Activated T-cell treated with anti-CD3 and anti-CD28 coated beads, Interleukin-2, amount 50 U/mL, for 1 hour (primary cell): ENCODE measurements at places on chromosomes 11 and 22.

DNA sequence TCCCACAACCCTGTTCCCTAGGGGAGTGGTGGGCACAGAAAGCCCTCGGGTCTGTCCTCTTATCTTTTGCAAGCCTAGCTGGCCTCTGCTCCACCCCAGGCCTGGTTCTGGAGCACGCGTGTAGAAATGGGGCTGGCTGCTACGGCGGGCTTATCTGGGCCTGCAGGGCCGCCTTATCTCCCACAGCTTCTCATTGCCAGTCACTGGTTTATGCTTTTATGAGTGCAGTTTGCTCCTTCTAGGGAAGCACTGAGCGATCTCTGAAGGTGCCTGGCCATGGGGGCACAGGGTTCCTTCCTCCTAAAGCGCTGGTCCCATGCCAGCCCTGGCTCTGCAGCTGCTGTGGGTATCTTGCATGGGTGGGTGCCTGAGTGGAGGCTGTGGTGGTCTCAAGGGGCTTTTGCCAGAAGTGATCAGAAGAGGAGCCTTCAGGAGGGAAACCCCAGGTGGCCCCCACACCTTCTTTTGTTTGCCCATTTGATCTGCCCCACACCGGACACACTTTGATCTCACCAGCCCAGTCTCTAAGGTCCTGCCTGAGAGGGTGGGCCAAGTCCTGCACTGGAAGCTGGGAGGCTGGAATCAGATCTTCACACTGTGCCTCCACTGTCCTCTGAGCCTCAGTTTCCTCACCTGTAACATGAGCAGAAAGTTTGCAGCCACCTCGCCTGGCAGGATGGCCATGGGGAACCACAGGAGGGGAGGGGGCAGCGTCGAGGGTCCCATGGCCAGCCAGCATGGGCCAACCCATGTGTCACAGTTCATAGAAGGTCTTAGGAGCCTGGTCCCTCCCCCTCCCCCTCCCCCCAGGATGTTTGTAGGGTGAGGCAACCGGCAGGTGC, 86.6 kb upstream of the FGF3 start:
- DNase-seq, result no peak

- DNase-seq, result no peak
These were observed 30.6 kb downstream of the MMP13 start for GRCh38 chr11:102924851-102925380.

GRCh38 chr11:68345776-68346461, 33.5 kb downstream of the LRP5 start:
- DNase-seq, result no peak

GRCh38 chr11:107301878-107302277, 155.7 kb downstream of the CWF19L2 start:
- DNase-seq, result no peak

- DNase-seq, result no peak
These were observed 27.1 kb downstream of the CWF19L2 start for GRCh38 chr11:107430525-107430924.

GRCh38 chr11:33879375-33879774, 12.5 kb downstream of the LMO2 start:
- no peak for DNase-seq

- DNase-seq, result no peak
These were observed 54.5 kb upstream of the RASD2 start for GRCh38 chr22:35486116-35486631.

GRCh38 chr11:63489879-63490278, 1.1 kb downstream of the PLAAT5 start:
- DNase-seq, result no peak

GRCh38 chr11:94139416-94139815, 10.8 kb downstream of the PANX1 start:
- DNase-seq, result no peak

DNA sequence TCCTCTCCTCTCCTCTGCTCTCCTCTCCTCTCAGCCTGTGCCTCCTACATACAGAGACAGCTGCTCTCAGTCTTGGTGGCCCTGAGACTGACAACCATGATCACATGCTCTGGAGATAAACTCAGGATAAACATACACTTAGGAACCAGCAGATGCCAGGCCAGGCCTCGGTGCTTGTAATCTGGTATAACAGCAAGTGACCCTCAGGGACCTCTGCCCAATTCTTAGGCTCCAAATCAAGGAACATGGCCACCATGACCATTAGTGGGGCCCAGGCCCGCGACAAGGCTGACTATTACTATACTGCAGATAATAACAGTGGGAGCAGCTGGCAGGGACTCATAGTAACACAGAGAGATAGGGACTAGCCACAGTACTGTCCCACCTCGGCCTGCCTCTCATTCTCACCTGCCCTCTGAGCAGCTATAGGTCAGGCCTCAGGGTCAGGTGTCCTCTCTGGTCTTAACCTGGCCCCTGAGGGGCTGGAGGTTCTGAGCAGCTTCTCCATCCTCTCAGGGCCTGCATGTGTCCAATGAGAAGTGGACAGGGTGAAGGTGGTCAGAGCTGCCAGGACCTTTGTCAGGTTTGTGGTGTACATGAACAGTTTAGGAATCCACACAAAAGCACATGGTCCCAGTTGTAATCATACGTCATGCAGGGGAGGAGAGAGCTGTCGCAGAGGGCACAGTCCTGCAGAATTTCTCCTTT, 106.1 kb downstream of the GGTLC2 start:
- DNase-seq, result no peak

DNA sequence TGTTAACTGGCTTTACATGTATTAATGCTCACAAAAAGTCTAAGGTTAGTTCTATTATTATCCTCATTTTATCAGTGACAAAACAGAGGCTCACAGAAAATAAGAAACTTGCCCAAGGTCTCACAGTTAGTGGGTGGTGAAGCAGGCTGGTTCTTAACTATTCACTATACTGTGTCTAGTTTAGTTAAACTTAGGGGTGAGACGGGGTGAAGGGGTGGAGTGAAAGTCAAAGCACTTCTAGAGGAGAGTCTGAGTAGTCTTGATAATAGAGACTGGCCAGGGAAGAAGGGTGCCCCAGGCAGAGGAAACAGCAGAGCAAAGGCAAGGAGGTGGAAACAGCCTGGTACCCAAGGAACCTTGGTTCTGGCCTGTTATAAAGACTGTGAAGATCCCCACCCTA, 4.0 kb downstream of the ASCC2 start:
- DNase-seq, result no peak

DNA sequence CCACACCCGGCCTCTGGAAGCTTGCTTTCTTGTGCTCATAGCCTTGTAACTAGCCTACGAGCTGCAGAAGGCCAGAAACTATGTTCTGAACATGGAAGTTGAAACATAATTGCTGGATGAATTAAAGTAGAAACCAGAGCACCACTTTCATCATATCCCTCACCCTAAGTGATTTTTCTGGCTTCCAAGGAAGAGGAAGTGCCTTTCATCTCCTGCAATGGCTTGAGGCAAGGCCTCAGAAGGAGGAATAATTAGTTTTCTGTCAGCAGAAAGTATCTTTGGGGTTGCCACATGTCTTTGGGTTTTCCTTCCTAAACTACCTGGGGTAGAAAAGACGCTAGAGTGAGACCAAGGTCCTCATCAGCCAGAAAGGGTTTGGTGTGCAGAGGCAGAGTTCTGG, 14.5 kb downstream of the RPL27A start:
- no peak for DNase-seq

GRCh38 chr22:22587577-22588188, 28.6 kb upstream of the PRAME start:
- DNase-seq, result no peak

GRCh38 chr22:44410451-44410991, 87.5 kb downstream of the RTL6 start:
- DNase-seq, result no peak

DNA sequence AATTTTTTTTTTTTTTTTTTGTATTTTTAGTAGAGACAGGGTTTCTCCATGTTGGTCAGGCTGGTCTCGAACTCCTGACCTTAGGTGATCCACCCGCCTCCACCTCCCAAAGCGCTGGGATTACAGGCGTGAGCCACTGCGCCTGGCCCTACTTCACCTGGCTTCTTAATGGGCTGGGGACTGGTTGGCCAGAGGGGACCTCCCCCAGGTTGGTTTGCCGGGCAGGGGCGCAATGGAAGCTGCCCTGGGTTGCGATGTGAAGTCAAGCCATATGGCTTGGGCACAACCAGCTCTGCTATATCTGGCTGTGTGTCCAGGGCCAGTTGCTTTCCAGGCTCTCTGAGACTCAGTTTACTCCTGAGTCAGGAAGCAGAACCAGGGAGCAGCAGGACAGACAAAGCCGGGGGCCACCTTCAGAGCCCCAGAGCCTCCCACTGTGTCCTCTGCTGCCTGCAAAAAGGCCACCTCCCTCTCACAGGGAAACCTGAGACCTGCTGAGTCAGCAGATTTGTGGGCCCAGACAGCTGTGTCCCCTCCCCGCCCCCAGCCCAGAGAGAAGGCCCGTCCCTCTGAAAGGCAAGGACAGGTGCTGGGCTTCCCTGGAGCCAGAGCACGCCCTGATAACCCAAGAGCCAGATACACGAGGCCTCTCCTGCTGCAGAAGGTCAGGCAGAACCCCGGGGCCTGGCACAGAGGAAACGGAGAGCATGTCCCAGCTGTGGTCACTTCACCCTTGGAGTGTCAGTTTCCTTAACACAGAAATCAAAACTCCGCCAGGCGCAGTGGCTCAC, 29.2 kb upstream of the DAGLA start:
- DNase-seq, result no peak

DNA sequence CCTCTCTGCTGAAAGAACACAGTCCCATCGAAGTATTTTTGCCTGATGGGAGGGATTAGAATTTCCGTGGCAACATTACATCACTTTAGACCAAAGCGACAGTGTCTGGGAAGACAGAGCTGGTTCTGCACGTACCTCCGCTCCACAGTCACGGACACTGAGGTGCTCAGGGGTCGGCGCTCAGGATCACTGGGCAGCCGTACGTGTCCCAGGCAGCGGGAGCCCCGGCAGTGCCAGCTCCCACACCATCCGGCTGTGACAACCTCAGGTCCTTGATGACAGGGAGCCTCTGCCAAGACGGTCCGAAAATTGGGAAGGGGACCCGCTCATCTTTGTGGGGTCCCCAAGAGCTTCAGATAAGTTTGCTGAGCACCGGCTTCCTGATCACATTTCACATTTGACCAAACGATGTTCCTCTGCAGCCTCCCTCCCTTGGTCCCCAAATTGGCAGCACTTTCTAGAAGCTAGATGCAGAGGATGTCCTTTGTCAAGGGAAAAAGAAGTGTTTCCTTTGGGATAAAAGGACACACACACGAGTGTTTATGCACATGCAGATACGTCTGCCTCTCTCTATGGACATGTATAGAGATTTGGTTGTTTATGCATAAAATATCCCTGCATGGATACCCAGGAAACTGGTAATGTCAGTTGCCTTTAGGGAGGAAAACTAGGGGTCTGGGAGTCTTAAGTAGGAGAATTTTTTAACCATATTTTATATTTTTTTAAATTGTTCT, 61.6 kb upstream of the LINC01488 start:
- DNase-seq, result no peak

DNA sequence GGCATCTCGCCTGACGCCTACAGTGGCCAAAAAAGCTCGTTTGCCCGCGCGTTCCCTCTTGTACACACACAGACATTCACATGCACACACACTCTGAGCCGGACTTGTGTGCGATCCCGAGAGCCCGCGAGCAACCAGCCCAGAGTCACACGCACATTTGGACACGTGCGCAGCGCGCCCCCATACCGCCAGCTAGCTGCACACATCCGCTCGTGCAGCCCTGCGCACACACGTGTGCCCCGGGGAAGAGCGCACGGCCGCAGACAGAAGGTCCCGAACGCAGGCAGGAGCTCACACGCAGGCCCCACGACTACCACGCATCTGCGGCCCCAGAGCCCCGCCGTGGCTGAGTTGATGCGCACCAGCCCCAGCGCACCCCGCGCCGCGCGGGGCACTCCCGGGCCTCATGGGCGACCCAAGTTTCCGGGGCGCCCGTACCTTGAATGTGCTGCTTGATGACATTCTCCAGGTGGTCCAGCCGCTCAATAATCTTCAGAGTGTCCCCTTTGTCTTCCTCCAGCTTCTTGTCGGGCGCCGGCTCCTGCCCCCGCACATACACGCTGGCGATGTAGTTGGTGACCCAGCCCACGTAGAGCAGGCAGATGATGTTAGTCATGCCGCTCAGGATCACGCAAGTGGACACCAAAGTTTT, 758 bp downstream of the GALNT18 start:
- no peak for DNase-seq

DNA sequence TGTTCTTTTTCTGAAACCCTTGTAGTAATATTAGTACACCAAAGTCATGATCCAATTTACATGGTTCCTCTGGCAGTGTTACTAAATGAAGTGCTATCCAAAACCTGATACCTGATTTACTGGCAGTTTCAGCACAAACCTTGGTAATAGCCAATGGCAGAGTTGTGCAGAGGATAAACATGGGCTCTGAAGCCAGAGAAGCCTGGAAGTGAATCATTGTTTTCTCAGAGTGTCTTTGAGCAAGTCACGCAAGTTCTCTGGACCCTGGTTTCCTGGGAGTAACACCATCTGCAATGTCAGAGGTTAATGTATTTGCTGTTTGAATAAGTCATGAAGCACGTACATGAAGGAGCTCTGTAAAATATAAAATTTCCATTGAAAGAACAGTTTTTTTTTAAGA, 222.3 kb upstream of the NARS2 start:
- DNase-seq, result no peak

- DNase-seq, result no peak
These were observed 43.2 kb upstream of the RDX start for GRCh38 chr11:110339456-110340250.

GRCh38 chr22:27440304-27440865, 361.2 kb downstream of the MN1 start:
- no peak for DNase-seq

DNA sequence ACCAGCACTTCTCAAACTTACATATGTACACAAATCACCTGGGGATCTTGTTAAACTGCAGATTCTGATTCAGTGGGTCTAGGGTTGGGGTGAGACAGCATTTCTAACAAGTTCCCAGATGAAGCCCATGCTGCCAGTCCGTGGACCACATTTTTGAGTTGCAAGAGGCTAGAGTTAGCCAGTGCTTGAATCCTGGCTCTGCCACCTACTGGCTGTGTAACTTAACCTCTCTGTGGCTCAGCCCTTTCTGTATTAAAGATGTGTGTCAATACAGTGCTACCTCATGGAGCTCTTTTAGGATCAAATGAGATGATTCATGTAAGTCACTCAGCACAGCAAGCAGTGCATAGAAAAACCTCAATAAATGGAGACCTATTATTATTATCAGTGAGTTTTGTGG, 90.2 kb upstream of the ISX start:
- DNase-seq, result no peak

DNA sequence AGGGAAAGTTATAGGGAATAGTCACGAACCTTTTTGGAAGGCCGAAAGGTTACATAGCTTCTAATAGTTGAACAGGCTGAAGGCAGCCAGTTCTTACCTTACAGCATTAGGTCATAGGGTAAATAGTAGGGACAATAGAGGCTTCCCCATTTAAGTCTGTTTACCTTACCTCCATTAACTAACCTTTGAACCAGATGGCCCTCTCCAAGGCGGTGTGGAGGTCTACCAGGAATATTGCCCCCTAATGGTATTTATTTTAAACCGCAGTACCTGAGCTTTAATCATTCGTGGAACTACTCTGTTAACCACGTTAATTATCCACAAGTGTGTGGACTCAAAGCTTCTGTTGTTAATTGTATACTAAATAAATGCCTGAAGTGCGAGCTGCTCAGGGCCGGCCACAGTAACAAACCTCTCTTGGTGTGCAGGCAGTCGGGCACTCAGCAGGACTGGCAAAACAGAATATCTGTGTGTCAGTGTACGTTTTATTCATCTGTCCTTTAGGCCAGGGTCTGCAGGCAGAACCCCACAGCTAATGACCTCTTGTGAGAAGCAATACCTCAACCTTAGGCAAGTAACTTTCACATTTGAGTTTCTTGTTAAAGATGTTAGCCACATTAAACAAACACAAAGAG, 81.7 kb downstream of the PRCP start:
- DNase-seq, result no peak

GRCh38 chr11:96781082-96781481, 391.3 kb downstream of the JRKL start:
- no peak for DNase-seq

- peak; percentile 30 for DNase-seq
These were observed 1.5 kb downstream of the BCR start for GRCh38 chr22:23181721-23182308.
